ENCODE measurements at places on chromosomes 2 and 18. TPM values are rescaled to one million over a fixed set of nuclear protein-coding genes. Genes with fewer than 3 reads are reported as not detected.

DES gene
- 706 TPM for total RNA-seq

GRHL1 gene
- total RNA-seq, result 2.3 TPM

DLX1 gene
- total RNA-seq, result not detected

NIF3L1 gene
- 27.2 TPM for total RNA-seq

THAP4 gene
- 86.0 TPM for total RNA-seq

GPR35 gene
- 84.3 TPM for total RNA-seq

FOXD4L1 gene
- total RNA-seq, result 0.27 TPM

UBR3 gene
- total RNA-seq, result 36.8 TPM

TMEM37 gene
- 71.8 TPM for total RNA-seq

TRABD2A gene
- total RNA-seq, result 101 TPM

GCG gene
- 55.9 TPM for total RNA-seq

FASTKD2 gene
- total RNA-seq, result 21.8 TPM

RNF152 gene
- 80.9 TPM for total RNA-seq

All from left colon (tissue), 2 donors.